ENCODE measurements at places on chromosomes 6 and 20. TPM values are rescaled to one million over a fixed set of nuclear protein-coding genes. Genes with fewer than 3 reads are reported as not detected.

The TRIM31 gene
- total RNA-seq: not detected

- H3K27ac ChIP-seq: no peak overlapping the region
- no peaks in the 10 kb centered on the region for H3K36me3 ChIP-seq
- no peak for DNase-seq
- H3K27me3 ChIP-seq: no peaks in the 10 kb centered on the region
- no peak overlapping the region for H3K4me3 ChIP-seq
Measured at GRCh38 chr6:34049395-34050342, 96.2 kb downstream of the GRM4 start.

The DEFB114 gene
- total RNA-seq: not detected

The PNLDC1 gene
- total RNA-seq: 0.06 TPM

The GFOD1 gene
- 1.8 TPM for total RNA-seq

The PRSS35 gene
- total RNA-seq: 4.5 TPM

The TP53TG5 gene
- total RNA-seq: not detected

DNA sequence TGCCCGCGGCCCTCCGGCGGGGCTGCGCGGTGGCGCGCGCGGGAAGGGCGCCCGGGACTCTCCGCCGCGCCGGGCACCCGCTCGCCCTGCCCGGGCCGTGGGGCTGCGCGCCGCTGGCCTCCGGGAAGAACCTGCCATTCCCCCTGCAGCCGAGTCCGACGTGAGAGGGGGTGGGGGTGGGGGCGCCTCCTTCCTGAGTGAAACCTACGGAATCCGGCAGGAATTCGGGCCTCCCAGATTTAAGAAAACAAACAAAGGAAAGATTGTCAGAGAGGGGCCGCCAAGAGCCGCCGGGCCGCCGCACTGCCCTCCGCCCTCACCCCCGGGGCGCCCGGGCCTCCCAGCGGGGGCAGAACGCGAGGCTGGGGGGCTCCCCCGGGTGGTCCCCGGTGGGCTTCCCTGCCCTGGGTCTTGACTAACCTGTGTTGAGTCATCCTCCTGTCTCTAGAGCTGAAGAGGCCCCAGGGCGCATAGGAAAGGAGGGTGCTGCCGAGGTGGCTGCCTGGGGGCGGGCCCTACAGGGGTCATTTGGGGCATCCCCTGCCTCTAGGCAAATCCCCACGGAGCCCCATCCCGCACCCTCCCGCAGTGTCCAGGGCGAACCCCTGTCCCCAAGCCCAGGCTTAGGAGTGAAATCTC is 42.2 kb upstream of the FOXP4 start:
- H3K4me3 ChIP-seq: peak overlapping the region; percentile 43
- H3K4me1 ChIP-seq: peaks cover 31% of the 10 kb centered on the region
- H3K36me3 ChIP-seq: no peaks in the 10 kb centered on the region
- H3K27me3 ChIP-seq: peaks cover 93% of the 10 kb centered on the region
- peak; percentile 78 for DNase-seq

- no peaks in the 10 kb centered on the region for H3K27me3 ChIP-seq
- H3K4me1 ChIP-seq: no peaks in the 10 kb centered on the region
- H3K4me3 ChIP-seq: no peak overlapping the region
- no peak for DNase-seq
Measured at GRCh38 chr6:42368181-42368580, 83.5 kb downstream of the TRERF1 start.

The GPLD1 gene
- 8.3 TPM for total RNA-seq

All from neural progenitor cell (in vitro differentiated cells).